GM13977 (cell line): ENCODE measurements at places on chromosomes 11 and 22.

GRCh38 chr11:1197886-1198560 is 24.8 kb upstream of the MUC5B start:
- no peak for DNase-seq

DNA sequence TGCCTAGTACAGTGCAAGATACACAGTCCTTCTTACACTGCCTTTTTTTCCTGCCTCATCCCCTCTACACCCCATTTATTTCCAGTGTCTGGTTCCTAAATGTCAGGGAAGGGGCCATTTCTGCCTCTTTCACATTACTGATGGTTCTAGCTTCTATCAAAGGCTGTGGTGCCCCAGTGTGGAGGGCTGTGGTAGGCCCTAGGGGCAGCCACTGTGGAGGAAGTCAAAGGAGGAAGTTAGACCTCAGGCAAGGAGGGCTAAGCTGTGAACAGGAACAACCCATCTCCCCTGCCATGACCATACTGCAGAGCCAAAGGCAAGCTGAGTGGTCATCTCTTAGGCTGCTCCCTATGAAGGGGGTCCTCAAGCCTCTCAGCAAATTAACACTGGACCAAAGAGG is 81.9 kb upstream of the CRTAM start:
- DNase-seq = peak; percentile 39

DNA sequence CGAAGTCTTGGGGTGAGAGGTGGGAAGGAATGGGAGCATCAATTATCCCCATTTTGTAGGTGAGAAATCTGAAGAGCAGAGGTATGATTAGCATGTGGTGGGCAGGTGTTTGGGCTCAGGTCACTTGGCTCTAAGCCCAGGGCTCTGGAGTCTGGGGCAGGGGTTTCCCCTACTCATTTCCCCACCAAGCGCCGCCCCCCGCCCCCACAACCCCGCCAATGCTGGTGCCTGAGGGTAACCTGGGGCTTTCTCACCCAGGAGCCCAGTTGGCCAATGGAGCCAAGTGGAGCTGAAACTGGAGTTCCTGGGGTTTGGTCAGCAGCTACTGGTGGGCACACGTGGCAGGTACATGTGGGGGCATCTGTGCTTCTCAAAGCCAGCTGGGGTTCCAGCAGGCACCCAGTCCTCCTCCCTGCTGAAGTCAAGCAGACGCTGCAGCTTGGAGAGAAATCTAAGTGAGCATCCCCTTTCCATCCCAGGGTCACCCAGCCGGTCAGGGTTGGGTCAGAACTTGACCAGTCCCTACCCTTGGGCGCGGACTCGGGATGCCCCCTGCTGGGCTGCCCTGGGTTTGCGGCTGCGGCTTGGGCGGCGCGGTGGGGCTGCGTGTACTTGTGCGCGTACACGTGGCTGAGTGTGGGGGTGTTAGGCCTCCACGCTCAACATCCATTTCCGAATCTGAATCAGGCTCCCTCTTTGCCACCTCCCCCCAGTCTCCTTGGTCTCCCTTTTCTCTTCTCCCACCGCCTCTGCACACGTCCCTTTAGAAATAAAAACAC is 1.7 kb upstream of the CHRM1 start:
- peak; percentile 75 for DNase-seq

- DNase-seq = peak; percentile 82
These were observed 95.5 kb upstream of the PARVA start for GRCh38 chr11:12281571-12282478.

DNA sequence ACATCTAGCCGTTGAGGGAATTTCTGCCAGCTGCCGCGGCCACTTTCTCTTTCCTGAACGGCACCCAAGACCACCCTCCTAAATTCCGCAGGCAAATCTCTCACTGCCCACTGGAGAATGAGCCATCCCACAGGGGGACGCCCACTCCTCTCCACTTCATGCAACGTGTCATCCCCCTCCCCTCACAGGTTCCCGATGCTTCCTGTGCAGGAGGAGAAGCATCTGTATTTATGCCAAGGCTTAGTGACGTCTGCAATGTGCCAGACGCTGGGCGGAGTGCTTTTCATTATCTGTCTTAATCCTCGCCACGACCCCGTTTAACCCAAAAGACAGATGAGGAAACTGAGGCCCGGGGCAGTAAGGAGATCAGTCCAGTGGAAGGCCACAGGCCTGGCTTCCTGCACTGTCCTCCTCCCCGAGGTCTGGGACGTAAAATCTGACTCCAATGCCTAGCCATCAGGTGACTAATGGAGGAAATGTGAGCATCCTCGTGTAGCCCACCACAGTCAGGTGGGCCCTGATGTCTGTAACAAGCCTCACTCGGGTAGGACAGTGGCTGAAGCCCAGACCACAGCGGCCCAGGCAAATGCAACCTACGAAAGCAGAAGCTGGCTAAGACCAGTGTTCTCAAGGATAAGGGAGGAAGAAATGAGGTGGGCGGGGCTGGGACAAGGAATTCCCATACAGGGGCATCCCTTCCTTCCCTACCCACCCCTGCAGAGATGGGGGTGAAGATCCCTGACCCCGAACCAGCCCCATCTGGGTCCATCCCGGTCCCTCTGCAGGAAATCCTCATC is 23.1 kb downstream of the MN1 start:
- DNase-seq = no peak

GRCh38 chr11:92886243-92886905 is 83.1 kb upstream of the MTNR1B start:
- DNase-seq = peak; percentile 73

GRCh38 chr11:121099885-121100284 is 1.2 kb upstream of the TECTA start:
- no peak for DNase-seq

- DNase-seq = no peak
These were observed 123.7 kb upstream of the NECTIN1 start for GRCh38 chr11:119852741-119853140.

DNA sequence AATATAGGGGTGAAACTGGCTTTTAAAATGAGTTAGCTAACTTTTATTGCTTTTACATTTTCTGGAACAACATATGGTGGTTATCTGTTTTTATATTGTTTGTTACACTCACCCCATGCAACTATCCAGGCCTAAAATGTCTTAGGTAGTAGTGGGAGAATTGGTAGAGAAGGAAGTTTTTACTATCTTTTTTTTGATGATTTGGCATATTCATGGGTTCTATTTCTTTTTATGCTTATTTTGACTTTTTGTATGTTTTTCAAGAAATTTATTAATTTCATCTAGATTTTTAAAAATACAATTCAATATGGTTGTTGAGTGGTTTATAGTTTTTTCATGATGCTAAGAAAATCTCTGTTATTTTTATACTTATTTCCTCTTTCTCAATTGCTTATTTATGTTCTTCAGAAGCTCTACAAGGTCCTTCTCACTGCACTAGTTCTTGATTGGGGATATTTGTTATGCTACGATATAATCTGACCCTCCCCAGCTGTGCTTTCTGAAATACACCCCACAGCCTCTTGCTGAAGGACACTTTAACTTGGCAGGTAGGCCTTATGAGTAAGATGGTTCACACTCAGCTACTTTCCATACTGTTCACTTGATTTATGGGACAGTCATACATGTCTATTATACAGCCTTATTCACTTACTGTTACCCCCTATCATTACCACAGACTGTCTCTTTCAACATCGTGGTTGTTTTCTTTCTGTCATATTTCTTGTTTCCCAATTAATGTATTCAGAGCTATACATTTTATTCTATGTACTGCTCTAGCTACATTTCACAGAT is 431.2 kb downstream of the METTL15 start:
- DNase-seq = no peak

- DNase-seq = no peak
These were observed 182.5 kb downstream of the CSNK2A3 start for GRCh38 chr11:11170352-11171084.
